ENCODE measurements at places on chromosomes 5 and 9. TPM values are rescaled to one million over a fixed set of nuclear protein-coding genes. Genes with fewer than 3 reads are reported as not detected.

DNA sequence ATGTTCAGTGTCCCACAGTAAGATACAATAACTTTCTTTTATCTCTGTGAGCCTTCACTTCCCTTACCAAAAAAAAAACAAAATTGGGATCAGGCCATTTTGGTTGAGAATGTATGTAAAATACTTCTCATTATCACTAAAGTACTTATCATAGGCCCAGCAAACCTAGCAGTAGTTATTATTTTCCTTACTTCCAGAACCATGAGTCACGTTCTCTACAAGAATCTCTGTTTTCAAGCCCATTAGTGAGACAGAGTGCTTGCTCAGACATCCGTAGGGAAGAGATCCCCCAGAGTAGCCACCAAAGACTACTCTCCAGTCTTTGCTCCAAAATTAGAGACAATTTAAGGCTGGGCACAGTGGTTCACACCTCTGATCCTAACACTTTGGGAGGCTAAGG, 103.9 kb upstream of the NR5A1 start:
- DNase-seq = no peak

The ANKDD1B gene
- total RNA-seq = not detected

DNA sequence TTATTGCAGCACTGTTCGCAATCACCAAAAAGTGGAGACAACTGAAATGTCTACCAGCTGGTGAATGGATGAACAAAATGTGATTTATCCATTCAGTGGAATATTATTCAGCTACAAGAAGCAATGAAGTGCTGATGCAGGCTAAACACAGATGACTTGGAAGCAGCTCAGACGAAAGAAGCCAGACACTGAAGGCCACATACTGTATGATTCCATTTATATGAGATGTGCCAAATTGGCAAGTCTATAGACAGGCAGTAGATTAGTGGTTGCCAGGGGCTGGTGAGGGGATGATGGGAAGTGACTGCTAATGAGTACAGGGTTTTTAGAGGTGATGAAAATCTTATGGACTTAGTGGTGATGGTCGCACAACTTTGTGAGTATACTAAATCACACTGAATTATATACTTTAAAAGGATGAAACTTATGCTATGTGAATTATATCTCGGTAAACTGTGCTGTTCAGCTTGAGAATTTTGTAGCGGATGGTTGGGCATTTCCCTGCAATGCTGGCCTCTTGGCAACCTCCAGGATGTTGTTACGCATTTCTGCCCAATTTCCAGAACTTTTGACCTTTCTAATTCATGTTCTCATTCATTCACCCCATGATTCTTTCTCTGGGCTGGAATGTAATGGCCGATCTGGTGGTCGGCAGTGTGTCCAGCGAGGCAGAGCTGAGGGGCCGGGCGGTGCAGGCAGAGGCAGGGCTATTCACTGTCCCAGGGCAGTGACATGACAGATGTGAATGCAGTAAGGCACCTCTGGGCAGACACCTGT, 22.0 kb upstream of the WNK2 start:
- DNase-seq = no peak

- DNase-seq = no peak
Observed at GRCh38 chr5:91848453-91848852, 465.3 kb upstream of the ARRDC3 start.

The LRRC19 gene
- not detected for total RNA-seq

DNA sequence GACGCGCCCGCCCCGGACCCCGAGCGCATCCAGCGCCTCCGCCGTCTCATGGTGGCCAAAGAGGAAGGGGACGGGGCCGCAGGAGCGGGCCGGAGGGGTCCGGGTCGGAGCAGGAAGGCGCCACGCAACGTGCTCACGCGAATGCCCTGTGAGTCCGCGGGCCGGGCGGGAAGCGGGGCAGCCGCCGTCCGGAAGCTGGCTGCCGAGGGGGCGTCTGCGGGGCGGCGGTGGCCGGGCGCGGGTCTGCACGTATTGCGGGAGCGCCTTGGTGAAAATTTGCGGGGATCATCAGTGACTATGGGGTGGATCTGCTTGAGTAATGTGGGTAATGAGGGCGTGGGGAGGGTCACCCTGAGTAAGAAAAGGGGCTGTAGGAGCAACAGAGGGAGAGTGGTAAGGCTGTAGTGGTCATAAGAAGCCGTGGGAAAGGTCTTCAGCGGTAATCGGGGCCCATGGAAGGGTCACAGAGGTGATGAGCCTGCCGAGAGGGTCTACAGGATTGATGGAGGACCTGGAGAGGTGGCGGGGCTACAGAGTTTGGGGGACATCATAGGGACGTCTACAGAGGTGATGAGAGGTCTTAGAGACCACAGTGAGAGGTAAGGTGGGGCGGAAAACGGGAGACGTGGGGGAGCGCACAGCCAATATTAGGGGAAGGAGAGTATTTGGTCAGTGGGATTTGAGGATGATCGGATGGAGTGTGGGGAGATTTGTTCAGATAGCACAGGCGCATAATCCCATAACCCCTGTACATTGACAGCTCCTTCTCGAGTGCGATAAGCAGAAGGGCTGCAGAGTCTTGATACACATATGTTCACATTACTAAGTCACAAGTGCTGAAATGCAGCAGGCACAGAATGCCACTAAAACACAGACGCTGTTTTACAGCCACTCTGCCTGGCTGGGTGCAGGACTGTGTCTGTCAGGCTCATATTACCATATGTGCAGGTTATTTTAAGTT, 819 bp downstream of the LSM11 start:
- peak; percentile 44 for DNase-seq

The GZMA gene
- not detected for total RNA-seq

DNA sequence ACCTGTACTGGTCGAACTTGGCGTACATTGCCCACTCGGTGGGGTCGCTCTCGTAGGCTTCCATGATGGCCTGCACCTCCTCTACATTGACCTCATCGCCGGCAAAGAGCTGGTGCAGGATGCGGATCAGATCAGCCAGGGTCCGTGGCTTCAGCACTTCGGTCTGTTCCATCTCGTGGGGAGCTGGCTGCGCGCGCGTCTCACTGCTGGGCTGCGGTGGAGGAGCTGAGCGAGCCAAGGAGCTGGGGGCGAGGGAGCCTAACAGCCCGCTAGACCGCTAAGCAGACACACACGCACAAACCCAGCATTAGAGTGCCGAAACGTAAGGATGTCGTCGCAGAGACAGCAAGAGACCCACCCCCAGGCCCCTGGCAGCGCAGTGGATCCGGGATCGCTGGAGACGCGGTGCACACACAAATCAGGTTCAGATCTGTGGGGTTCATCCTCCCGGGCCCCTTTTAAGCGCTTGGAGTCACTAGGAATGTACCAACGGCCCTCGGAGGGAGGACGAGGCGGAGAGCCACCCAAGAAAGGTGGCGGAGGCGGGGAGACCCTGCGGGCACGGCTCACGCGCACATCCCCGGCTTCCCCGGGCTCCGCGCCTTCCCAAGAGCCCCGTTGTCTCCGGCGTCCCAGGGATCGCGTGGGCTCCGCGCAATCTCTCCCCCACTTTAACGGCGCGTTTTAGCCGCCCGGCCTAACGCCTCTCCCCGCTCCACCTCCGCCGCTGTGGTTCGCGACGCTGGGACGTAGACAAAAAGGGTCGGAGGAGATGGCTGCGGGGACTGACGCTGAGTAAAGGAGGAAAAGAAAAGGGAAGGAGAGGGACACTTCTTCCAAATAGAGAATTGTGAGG, at the start of gene CDO1:
Gene CDO1 (minus strand): TSS at position 434 of the 856 bp plus-strand sequence. CDS start 262 bp downstream, at position 172.
- DNase-seq = peak; percentile 61

- DNase-seq = no peak
Observed at GRCh38 chr5:32836176-32836575, 125.1 kb downstream of the NPR3 start.

The SPINK4 gene
- not detected for total RNA-seq

The ARAP3 gene
- total RNA-seq = 8.1 TPM

DNA sequence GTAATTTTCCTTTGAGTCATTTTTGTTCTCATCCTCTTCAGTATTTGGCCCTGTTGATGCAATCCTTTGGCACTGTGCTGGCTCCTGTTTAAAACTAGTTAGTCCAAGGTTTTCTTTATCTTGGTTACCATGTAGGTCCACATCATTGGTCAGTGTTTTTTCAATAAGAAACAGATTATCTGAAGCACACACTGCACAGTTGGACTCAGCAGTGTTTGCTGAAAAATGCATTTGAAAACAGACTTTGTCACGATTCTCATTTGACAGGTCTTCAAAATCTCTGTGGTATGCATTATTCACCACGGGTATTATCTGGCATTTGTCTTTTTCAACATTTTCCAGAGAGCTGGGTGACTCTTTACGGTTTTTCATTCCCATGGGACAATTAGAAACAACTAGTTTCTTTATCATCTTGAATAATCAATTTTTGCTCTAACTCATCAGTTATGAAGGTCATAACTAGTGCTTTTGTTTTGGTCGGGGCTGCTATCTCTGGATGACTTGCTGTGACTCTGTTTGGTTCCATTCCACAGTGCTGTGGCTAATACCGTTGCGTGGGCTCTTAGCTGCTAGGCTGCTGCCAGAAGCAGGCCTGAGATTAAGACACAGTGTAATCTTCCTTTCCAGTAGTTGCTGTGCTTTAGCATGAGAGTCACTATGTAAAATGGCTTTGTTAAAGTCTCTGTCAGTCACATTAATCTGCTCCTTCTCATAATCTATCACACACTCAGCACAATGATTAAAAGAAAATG, 36.2 kb downstream of the NUDT12 start:
- DNase-seq = no peak

DNA sequence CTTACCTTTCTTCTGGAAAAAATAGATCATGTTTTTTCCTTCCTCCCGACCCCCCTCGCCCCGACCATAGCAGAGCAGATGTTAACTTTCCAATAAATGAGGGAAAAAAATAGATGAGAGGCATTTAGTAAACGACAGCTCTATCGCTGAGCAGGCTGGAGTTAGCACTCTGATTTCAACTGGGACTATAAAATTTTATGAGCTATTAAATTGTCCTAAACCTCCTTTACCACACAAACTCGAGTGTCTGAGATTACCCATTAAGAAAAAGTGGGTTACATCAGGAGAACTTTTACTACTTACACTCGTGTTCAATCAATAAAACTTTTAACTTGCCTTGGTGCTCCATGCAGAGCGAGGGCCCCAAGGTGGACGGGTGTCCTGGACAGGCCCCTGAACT, 59.8 kb upstream of the RNU6ATAC start:
- no peak for DNase-seq

DNA sequence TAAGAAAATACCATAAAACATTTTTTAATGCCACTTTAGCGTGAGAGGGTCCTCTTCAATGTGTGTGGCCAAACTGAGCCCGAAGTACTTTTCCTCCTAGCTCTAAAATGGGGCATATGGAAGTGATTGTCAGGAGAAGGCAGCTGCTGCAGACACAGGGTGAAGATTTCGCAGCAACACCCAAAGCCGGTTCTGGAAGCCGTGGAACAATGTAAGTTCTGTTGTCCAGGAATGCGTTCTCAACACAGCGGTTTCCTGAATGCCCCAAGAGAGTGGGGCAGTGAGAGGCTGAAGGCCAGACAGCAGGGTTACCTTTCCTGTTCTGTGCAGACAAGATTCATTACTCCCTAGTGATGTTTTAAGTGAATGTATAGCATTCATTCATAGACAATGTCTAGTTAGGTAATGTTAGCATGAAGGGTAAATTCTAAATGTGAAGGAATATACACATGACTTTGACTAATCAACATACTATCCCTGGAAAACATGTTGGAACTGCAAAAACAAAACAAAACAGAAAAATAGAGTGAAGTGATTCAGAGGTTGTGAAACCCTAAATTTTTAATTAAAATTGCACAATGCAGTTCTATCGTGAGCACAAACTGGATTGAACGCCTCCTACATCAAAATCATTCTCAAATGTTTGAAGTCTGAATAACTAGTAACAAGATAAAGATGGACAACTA, 197.0 kb upstream of the SEMA6A start:
- peak; percentile 61 for DNase-seq

The AMBP gene
- 0.53 TPM for total RNA-seq

DNA sequence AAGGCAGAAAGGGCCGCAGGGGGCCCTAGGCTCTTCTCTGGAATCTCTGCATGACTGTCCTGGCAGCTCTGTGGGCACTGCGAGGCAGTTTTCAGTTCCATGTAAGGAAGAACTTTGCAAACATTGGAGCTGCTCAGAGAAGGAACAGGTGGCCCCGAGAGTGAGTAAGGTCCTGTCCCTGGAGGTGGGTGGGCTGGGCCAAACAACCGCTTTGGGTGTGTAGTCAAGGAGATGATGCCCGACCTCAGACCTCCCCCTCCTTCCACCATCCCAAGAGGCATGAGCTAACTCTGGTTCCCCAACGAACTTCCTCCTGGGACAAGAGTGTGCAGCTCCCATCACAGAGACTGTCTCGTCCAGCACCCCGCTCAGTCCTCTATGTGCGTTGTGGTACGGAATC, 20.5 kb downstream of the CSF1R start:
- DNase-seq = peak; percentile 85

- no peak for DNase-seq
Observed at GRCh38 chr9:29297592-29297991, 1724.3 kb upstream of the C9orf72 start.

GRCh38 chr5:148909766-148910165, 83.4 kb downstream of the ADRB2 start:
- no peak for DNase-seq

DNA sequence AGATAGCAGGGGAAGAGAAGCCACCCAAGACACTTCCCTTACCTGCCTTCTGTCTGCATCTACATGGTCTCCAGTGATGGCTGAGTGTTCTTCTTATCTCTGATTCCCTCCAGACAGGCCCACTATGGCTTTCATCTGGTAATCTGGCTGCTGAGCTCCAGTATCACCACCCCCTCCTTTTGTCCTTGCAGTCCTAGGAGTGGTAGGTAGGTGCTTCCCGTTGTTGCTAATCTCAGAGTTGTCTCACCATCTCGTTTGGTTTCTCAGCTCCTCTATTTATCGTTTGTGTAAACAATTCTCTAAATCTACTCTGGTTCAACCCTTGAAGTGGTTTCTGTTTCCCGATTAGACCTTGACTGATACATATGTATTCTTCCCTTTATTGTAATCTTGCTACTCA, 243.8 kb upstream of the RFX3 start:
- no peak for DNase-seq

DNA sequence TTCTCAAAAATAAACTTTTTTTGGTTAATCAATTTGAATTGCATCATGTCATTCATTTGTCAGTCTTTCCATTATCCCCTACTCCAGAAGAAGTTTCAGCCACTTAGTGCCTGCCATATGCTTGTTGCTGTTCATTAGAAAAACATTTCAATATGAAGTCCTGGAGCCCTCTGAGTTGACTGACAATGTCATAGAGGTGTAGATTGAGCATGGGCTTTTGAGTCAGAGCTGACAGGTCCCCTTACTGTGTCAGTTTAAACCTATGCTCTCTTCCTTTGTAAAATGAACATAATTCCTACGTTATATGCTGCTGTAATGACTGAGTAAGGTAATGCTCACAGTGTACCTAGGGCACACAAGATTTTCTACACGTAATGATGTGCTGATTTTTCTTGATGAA, 114.0 kb downstream of the CTNND2 start:
- DNase-seq = no peak

DNA sequence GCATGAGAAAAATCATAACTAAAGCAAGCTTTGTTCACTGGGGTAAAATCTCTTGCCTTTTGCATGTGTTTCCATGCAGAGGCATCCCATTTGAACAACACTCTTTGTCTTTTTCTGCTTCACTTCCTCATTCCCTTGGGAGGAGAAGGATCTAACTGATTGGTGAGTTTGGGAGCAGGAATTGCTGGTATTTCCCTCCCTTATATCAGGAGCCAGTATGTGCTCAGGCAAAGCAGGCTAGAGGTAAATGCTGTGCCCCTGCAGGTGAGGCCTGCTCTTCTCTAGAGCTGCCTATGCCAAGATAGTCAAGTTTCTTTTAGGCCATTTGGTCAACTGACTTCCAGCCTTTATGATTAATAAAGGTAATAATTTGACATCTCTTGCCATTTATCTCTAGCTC, 179.9 kb downstream of the COX7C start:
- DNase-seq = no peak
